ENCODE measurements at places on chromosomes 7 and 10.
A peak's percentile ranks its signal among the peaks of the same experiment; 100 is the strongest.

GRCh38 chr10:75439811-75440210 lies 8.4 kb downstream of the LRMDA start:
- DNase-seq, result no peak

- no peak for DNase-seq
Observed at GRCh38 chr7:1663223-1663622, 6.9 kb upstream of the ELFN1 start.

- DNase-seq, result no peak
Observed at GRCh38 chr7:22574754-22575520, 74.9 kb upstream of the STEAP1B start.

- no peak for DNase-seq
Observed at GRCh38 chr10:102523250-102524029, 19.7 kb downstream of the SUFU start.

DNA sequence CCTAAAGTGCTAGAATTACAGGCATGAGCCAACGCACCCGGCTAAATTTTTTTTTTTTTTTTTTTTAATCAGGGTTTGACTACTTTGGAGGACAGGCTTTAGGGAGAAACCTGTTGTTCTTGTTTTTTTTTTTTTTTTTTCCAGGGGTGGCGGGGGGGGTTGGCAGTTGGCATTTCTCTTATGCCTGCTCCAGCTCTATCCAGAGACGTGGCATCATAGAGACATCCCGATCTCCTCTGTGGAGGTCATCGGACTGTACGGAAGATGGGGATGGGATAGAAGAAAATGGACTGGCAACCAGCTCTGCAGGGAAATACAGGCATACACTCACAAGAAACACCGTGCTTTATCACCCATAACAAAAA lies 130.8 kb downstream of the PRPF18 start:
- no peak for DNase-seq

DNA sequence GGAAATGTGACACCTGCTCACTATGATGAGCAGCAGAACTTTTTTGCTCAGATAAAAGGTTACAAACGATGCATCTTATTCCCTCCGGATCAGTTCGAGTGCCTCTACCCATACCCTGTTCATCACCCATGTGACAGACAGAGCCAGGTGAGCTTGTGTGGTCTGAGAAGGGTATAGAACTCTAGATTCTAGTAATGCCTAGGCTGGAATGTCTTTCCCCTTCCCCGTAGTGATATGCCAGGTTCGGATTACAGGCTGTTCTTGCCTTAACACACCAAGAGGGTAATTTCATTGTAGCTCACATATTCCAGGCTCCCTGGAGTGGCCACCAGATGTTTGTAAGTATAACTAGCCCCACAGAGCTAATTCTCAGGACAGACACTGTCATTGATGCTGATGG lies 9.2 kb downstream of the HIF1AN start:
- no peak for DNase-seq

GRCh38 chr7:76086070-76086469 lies 38.2 kb downstream of the MDH2 start:
- no peak for DNase-seq

- DNase-seq, result no peak
Observed at GRCh38 chr10:47047127-47047504, 135.9 kb downstream of the PTPN20 start.

GRCh38 chr10:122462533-122463465 lies 1.4 kb downstream of the HTRA1 start:
- DNase-seq, result no peak

GRCh38 chr10:123559066-123559822 lies 106.9 kb upstream of the GPR26 start:
- DNase-seq, result peak; percentile 83

DNA sequence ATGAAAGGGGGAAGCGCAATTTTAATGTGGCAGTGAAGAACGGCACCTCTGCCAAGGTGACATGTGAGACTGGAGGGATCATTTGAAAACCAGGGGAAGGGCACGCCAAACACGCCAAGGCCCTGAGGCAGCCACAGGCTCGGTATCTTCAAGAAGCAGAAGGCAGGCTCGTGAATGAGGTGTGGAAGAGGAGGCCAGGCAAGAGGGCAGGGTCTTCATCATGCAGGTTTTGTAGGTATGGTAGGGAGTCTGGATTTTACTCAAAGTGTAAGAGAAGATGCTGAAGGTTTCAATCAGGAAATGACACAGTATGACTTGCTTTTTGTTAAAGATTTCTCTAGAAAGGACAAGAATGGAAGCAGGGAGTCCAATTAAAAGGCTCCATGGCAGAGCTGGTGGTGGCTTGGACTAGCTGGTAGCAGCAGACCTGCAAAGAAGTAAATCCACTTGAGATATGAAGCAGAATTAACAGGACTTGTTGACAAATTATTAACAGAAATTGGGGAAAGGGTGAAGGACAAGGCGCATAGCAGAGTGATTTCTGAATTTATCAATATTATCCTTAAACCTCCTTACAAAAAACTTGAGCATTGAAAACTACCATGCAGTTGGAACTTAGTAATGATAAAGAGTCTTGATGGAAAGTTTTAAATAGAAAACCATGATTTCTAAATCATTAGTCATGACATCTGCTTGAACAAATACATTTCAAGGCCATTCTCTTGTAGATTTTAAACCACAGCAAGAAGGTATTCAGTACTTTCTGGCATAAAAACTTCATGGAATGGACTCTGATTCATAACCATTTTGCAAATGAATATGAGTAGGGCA lies 70.4 kb downstream of the COA1 start:
- DNase-seq, result no peak

- DNase-seq, result no peak
Observed at GRCh38 chr7:101398396-101399289, 36.0 kb downstream of the COL26A1 start.

- peak; percentile 54 for DNase-seq
Observed at GRCh38 chr10:24552346-24553016, 171.2 kb downstream of the ARHGAP21 start.

- no peak for DNase-seq
Observed at GRCh38 chr10:117539361-117539773, 3.2 kb upstream of the EMX2 start.

DNA sequence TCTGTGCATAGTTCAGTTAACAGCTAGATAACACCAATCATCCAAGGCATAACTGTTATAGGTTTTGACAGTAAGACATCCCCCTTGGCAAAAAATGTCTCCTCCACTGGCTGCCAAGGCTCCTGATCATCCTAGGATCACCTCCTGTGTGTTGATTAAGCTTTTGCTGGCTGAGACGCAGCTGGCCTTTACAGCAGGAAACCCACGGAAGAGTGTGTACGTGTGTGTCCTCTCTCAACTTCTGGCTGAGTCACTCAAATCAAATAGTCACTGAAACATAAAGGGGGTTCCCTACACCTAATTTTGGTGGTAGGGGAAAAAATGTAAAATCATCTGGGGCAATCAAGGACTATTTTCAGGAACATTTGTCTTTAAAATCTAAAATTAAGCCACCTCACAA lies 208.8 kb downstream of the CTNNA3 start:
- no peak for DNase-seq

- DNase-seq, result no peak
Observed at GRCh38 chr7:11841657-11842056, 9.7 kb upstream of the THSD7A start.

DNA sequence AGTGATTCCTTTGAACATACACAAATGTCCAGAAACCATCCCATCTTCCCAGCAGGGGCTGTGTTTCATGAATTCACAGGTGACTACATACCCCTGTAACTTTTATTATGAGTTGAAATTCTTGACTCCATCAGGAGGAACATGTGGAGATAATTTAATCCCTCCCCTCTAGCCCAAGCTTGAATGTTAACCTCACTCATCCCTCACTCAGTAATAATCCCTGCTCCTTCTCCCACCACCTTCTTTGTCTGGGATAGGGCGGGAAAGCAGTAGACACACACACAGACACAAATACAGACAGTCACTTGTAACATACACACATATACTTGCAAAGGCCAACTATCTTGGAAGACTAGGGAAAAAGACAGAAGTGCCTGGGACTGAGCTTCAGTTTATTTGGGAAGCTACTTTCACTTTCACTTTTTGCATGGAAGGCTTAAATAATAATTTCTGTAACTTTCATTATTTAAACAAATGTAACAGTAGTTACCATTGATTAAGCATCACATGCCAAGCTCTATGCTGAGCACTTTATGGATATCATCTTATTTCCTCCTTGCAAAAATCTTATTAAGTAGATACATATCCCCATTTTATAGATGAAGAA lies 7.3 kb downstream of the AASS start:
- DNase-seq, result no peak

DNA sequence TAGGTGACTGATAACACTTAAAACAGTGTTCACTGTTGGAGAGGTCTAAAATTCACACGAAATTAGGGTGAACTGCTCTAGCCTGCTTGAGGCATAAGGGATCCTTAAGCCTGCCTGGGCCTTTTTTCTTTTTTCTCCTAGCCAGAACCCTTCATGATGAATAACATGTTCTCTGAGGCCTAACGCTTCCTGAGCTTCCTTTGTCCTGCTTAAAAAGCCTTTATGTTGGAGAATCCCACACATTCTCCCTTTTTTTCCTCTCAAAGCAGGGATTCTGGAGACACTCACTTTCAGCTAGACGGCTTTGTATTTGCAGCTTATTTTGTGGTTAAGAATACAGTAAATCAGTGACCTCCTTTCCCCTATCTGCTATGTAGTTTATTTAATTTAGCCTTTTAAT lies 354.7 kb upstream of the PHF14 start:
- DNase-seq, result no peak

DNA sequence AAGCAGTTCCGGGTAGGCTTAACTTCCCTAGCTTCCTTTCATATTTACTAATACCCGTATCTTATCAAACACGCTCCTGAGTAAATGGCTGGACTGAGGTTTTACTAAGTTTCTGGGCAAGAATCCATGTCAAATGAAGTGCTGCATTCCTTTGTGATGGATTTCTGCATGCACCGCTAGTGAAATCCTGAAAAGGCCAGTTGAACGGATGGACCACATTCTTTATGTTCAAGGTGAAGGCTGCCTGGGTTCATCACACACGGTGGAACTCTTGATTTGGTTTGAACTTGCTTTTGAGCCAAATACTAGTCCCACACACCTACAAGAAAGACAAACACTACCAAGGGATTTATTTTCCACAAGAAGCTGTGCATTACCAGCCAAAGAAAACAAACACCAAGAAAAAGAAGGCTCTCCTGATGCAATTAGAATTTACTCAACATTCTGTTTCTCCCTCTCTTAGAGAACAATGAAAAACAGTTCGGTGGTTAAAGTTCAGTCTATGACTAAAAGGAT lies 255.0 kb upstream of the SEMA3C start:
- DNase-seq, result no peak

GRCh38 chr10:6187278-6187677 lies 15.5 kb upstream of the PFKFB3 start:
- DNase-seq, result no peak
